ENCODE measurements at places on chromosomes 6 and 20.

- DNase-seq: no peak
Measured at GRCh38 chr6:113930183-113930582, 40.8 kb downstream of the HDAC2 start.

DNA sequence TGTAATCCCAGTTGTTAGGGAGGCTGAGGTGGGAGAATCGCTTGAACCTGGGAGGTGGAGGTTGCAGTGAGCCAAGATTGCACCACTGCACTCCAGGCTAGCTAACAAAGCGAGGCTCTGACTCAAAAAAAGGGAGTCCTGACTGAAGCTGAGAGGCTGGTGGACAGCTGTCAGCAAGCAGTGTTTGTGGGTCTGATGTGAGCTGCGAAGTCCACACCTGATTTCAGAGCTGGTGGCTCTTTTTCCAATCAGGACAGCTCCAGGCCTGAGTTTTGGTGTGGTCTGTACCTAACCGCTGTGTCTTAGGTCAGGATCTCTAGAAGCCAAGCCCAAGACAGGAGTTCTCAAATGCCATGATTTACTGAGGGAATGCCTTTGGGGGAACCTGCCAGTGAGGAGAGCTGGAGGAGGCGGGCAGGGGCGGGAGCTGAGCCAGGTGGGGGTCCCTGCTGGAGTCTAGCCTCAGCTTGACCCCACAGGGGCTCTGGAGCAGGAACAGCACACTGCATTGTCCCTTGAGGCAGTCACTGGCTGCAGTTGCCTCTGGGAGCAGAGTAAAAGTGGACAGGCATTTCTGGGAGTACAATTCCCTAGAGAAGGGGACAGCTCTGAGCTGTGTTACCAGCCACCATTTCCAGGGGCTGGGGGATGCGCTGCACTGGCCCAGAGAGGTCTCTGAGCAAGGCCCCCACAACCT is 5.0 kb downstream of the GFRA4 start:
- DNase-seq: no peak

DNA sequence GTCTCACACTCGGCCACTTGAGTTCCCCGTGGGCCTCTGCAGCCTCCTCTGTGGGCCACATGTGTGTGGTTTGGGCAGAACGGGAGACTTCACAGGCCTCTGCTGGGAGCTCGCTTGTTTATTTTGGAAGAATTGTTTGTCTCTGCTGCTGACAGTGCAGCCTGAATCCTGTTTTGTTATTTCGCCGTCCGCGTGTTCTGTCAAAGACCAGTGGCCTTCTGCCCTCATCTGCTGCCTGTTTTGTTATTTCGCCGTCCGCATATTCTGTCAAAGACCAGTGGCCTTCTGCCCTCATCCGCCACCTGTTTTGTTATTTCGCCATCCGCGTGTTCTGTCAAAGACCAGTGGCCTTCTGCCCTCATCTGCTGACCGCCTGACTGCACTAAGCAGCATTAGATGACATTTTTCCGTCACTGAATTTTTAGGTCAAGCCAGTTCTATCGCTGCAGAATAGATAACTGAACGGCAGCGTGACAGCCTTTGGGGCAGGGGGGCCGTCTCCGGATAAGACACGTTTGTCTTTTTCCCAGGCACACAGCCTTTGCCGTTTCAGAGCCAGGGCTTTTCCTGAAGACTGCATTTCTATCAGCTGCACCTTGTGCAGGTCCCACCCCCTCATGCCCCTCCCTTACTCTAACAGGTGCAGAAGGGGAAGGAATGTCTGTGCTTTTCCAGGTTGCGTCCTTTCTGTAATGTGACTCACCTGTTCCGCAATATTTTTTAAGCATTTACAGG is 158.5 kb upstream of the AFDN start:
- DNase-seq: no peak

GRCh38 chr6:37459981-37460800 is 27.2 kb downstream of the CMTR1 start:
- DNase-seq: no peak

DNA sequence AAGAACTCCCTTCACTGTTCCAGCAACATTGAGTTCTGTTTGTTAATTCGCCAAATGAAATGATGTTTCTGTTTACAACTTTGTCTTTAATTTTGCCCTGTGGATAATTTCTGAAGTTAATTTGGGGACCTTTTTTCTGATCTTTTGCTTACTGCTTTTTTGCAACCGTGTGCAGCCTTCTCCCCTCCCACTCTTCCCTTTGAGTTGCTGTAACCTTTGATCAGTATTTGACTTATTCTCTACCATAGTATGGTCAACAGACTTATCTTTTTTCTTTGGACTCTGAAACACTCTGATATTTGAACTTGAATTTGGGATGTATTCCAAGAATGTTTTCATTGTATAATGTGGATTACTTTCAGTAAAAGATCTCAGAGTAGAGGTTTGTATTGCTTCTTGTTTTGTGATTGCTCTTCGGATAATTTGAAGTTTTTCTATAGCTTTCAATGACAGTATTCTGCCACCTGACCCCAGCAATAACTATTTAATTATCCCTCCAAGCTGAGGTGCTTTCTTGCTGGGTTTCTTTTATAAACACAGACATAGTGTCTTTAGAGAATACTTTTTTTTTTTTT is 46.2 kb downstream of the LRRN4 start:
- no peak for DNase-seq

- no peak for DNase-seq
Measured at GRCh38 chr6:51585264-51585663, 502.1 kb downstream of the PKHD1 start.

DNA sequence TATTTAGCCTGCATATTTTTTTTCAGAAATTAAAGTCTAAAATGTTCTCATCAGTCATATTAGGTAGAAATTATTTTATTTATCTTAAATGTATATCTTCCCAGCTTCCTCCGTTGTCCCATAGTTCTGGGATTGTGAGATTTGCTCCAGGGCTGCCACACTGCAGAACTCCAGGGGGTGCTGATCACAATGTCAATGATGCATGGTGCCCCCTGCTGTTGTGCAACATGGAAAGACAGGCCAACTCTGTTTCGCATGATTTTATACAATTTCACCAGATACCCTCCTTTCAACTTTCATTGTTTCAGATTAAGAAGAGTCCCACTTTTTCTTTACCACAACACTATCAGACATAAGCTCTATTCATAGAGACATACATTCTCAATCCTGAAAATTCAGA is 35.9 kb downstream of the ID4 start:
- no peak for DNase-seq

Data from germinal center (tissue), 1 donor.